Muscle of arm (tissue), 14 donors: ENCODE measurements at places on chromosomes 11 and 22. TPM values are rescaled to one million over a fixed set of nuclear protein-coding genes. Genes with fewer than 3 reads are reported as not detected.

Gene TMEM121B
- 4.4 TPM for polyA plus RNA-seq

Gene WEE1
- polyA plus RNA-seq, result 46.2 TPM

Gene HTR3B
- not detected for polyA plus RNA-seq

Gene SCUBE2
- polyA plus RNA-seq, result 29.7 TPM

Gene FAT3
- polyA plus RNA-seq, result 3.2 TPM

Gene PGA5
- 1.4 TPM for polyA plus RNA-seq

Gene FXYD6
- 132 TPM for polyA plus RNA-seq

Gene XRRA1
- polyA plus RNA-seq, result not detected

Gene TSSK2
- not detected for polyA plus RNA-seq

Gene ABTB2
- polyA plus RNA-seq, result 5.4 TPM

Gene CHST1
- 12.0 TPM for polyA plus RNA-seq

Gene PARVA
- polyA plus RNA-seq, result 81.2 TPM

Gene PCSK7
- 20.7 TPM for polyA plus RNA-seq
